Sigmoid colon (tissue), 7 donors: ENCODE measurements at places on chromosomes 7 and 10.

DNA sequence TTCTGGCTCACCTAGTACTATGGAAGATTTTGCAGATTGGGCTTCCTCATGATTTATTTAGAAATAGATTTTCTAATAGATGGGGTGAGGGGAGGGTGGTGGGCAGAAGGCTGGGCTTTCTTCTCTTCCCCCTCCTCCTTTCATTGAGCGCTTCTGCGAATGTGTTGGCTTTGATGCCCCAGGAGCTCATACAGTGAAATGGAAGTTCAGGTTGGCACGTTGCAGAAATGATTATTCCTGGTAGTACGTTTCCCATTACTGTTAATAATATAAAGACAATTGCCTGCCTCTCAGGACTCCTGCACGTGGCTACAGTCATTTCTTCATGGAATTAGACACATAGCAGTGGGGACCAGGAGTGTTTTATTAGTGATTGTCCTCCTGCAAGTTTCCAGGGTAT, 39.8 kb downstream of the TCF7L2 start:
- DNase-seq, result no peak

DNA sequence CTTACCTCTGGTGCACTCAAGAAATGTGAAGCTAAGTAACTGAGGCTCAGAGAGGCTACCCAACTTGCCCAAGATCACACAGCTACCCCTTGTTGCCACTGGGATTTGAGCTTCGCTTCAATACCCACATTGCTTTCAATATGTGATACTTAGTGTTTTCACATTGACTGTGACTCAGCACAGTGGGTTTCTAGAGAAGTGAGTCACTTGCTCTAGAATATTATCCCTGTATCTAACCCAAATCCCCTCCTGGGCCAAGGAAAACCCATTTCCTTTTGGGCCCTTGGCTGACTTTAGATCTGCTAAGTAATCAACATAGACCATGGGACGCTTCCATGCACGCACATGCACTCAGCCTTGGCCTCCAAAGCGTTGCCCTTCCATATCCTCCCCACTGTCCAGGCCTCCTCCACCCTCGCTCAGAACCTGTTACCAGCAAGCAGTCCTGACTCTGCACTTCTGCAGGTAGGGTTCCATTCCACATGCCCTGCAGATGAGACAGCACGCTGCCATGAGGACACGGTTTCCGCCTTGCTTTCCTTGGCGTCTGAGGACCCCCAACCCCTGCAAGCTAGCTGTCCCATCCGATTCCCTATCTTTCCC, 87.7 kb upstream of the CHST15 start:
- no peak for DNase-seq

DNA sequence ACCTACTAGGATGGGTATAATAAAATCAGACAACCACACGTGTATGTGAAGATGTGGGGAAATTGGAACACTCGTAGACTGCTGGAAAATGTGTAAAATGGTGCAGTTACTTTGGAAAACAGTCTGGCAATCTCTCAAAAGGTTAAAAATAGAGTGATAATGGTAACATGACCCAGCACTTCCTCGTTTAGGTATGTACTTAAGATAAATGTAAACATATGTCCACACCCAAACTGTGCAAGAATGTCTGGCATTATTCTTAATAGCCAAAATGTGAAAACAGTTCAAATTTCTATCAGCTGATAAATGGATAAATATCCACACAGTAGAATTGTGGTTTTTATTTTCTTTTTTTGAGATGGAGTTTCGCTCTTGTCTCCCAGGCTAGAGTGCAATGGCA, 272.8 kb downstream of the ZNF248 start:
- no peak for DNase-seq

GRCh38 chr10:73095481-73096021, 1.1 kb downstream of the P4HA1 start:
- peak; percentile 80 for DNase-seq

- DNase-seq, result no peak
These were observed 80.4 kb upstream of the CDK6 start for GRCh38 chr7:92916770-92917224.

- DNase-seq, result no peak
These were observed 28.4 kb upstream of the FAM204A start for GRCh38 chr10:118370499-118370898.

- no peak for DNase-seq
These were observed 5.7 kb upstream of the TSPAN14 start for GRCh38 chr10:80448209-80448942.

- DNase-seq, result no peak
These were observed 103.0 kb downstream of the DOCK4 start for GRCh38 chr7:112103246-112103645.

- no peak for DNase-seq
These were observed 3.3 kb downstream of the GOLGA7B start for GRCh38 chr10:97852840-97853405.

GRCh38 chr7:155694851-155695250, 50.4 kb downstream of the RBM33 start:
- DNase-seq, result no peak

DNA sequence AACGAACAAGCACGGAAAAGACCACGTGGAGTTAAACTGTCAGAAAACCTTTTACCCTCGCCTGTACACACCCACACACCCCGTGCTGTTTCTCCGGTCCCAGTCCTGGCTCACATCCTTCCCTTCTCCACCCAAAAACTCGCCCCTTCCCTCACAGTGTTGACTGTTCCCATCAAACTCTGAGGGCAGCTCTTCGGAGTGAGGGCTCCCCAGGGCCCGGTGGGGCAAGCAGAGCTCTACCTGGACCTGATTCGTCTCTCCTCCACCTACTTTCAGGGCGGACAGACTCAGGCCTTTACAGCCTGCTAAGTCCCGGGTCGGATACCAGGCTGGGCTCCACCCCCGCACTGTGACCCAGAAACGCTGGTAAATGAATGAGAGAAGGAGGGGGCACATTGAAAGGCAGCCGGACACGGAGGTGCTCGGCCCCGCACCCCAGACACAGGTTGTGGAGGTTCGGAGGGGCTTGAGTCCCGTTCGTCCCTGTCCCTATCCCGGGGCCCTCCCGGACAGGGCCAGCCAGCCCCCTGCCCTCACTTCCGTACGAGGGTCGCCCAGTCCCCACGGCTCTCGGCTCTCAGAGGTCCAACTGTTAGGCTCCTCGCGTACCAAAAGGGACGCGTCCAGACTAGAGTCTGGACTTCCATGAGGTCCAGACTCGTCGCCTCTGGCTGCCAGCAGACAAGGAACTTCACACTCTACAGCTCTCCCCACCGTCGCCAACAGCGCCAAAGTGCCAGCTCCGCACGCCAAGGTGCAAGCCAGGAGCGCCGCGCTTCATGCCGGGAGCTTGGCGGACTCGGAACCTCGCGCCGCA, 31.7 kb upstream of the ASL start:
- peak; percentile 69 for DNase-seq

GRCh38 chr10:6244510-6244909, 41.8 kb downstream of the PFKFB3 start:
- DNase-seq, result no peak

DNA sequence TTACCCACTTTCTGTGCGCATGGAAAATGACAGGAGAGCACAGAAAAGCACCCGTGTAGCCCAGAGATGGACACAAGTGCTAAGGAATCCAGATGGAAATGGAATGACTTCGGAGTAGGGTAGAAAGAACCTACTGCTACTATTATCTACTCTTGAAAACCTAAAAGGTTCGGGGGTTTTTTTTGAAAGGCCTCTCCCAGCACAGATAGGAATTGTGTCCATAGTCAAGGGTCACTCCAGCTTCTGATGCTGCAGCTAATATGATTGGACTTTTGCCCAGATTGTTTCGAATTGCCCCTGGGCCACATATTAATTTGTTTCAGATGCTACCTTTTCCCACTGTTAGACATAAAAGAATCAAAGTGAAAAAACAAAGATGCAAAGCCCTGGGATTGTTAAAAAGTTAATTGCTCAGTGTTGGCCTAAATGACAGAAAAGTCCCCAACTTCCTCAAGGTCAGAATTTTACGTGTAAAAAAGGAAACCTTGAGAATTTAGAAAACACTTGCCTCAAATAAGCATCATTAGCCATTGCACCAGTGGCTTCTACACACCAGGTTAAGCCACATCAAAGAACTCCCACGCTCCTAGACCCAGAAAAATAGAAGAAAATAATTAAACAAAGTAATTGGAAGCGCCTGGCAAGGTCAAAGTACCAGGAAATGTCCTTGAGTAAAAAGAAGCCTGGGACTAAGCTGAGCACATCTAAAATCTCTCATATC, 40.8 kb upstream of the INSIG1 start:
- DNase-seq, result no peak

DNA sequence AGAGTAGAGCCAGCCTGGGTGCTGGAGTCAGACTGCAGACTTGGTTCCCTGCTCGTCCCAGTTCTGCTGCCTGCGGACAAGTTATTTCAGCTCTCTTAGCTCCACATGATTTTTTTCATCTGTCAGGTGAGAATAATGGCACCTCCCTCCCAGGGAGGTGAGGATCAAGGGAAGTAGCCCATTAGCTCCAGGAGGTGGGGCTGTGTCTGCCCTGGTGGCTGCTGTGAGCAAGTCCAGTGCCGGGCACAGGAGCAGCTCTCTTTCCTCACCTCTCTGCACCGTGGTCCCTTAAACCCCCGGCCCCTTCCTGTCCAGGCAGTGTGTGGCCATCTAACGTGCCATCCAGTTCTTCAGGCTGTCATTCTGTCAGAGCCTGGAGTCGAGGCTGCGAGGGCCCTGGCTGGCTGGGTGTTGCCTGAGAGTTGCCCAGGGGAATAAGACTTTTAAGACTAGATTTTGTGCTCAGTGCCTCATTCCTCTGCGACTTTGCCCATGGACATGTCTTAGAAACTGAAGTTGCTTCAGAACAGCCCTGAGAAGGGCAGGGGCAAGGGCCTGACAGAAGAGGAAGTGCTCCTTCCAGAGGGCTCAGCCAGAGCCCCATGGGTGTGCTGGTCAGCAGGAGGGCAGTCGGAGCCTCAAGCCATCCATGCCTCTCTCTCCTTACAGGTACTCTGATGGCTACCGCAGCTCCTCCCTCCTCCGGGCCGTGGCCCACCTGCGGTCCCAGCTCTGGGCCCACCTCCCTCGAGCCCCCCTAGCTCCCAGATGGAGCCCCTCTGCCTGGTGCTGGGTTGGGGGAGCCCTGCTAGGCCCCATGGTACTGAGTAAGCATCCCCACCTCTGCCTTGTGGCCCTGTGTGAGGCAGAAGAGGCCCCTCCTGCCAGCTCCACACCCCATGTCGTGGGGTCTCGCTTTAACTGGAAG, 5.0 kb downstream of the ABCB8 start:
- no peak for DNase-seq

DNA sequence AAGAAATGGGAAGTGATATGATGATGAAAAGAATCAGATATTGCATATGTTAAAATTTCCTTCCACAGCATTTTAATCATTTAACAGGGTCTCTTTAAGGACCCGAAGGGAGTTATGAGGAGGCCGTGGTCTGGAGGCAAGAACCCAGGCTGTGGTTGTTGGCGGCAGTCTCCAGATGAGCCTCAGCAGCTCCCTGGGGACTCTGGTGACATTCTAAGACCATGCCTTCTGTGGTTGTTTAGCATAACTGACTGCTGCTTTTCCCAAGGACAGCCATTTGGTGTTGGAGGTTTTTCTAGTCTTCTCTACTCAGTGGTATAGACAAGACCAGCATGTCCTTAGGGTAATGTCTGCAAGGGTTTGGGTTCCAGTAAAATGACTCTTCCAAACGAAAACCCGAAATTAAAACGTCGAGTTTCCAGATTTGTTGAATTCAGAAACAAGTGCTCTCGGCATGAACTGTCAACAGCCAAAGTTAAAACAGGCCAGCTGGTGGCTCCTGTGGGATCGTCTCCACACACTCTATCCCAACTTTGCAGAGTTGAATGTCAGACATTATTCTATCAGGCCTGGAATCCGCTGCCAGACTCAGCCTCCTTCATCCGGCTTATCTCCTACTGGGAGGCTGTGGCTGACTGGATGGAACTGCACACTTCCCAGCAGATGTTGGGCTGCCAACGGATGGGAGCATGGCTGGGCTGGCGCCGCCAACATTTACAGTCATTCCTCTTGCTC, 183.1 kb downstream of the TAX1BP1 start:
- DNase-seq, result no peak

DNA sequence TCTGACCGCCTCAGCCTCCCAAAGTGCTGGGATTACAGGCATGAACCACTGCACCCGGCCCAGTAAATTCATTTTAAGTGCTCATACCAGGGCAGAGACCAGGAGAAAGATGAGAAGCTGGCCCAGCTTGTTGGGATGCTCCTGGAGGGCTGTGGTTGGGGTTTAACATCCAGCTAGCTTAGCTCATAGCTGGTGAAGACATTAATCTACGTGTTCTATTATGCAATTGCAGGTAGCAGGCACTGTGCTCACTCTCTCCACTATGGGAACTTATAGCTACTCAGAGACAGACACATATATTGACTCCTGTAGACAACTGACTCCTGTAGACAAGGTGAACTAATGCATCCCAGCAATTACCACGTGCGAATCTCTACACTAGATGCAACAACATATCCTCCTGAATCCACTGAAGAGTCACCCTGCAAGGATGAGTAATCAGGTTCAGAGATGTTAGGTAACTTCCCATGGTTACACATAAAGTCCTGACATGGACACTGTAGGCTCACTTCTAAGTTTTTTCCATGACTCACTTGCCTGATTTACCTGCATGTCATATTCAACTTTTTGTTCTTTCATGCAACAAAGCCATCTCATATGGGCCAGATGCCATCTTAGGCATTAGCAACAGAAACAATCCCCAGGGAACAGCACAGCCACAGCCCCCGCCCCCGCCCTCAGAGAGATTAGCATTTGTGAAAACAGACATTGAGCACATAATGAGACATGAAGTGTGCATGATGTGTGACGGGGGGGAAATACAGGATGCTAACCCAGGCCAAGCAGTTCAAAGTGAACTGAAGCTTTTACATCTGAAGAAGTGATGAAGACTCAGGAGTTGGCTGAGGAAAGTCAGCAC, 37.2 kb downstream of the ERLIN1 start:
- no peak for DNase-seq

DNA sequence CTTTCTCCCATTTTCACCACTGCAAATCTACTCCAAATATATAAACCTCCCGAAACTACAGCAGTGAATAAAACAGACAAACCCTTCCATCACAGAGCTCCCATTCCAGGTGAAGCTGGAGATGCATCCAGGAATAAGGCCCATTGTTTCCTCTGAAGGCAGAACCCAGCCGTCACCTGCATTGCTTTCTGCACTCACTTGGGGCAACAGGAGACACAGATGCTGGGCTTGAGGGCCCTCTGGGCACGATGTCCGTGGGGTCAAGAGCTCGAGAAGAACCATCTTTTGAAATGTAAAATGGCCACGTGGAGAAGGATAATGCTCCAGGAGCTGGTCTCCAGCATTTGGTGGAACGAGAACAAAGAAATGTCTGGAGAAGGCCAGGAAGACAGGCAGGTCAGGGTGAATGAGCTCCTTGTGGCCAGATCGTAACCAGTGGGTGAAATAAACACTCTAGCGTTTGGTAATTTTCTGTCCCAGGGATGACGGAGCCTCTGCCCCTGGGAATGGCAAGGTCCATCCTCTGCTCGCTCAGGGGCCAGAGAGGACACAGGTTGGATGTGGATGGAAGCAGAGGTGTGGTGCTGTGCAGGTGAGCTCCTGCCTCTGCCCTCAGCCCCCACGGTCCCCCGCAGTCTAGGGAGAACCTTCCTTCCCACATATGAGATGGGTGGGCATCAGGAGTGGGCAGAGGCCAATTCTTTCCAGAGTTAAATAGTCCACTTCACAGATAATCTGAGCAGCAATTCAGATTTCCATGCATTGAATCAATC, 556.1 kb downstream of the DNAJB6 start:
- no peak for DNase-seq
